ENCODE measurements at places on chromosomes 3 and 15. TPM values are rescaled to one million over a fixed set of nuclear protein-coding genes. Genes with fewer than 3 reads are reported as not detected.

DNA sequence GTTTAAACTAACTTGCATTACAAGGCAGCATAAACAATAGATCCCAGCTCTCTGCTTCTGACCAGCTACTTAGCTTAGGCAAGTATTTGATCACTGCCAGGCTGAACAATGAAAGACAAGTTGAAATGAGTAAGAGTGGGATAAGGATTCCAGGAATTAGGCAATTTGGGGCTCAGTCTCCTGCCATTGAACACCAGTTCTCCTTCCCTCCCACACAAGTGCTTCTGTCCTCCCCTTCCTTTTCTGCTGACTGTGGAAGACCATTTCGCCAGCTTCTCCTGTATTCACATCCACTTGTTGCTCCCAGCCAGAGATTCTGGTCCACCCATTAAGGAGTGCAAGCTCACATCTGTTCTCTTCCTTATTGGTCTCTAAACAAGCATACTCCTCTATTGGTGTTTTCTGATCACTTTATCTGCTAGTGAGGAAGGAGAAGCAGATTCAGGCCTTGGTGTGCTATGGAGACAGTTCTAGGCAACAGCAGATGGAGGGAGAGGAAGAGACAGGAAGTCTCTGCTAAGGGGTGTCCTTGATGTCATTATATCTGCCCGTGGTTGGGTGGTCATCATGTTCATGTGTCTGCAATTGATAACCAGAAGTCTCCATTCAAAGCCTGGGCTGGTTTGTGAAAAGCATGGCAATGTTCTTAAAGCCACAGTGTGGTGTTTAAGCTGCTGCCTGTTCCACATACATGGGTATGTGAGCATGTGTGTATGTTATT is 121.5 kb downstream of the PLCL2 start:
- no peak for ATAC-seq

DNA sequence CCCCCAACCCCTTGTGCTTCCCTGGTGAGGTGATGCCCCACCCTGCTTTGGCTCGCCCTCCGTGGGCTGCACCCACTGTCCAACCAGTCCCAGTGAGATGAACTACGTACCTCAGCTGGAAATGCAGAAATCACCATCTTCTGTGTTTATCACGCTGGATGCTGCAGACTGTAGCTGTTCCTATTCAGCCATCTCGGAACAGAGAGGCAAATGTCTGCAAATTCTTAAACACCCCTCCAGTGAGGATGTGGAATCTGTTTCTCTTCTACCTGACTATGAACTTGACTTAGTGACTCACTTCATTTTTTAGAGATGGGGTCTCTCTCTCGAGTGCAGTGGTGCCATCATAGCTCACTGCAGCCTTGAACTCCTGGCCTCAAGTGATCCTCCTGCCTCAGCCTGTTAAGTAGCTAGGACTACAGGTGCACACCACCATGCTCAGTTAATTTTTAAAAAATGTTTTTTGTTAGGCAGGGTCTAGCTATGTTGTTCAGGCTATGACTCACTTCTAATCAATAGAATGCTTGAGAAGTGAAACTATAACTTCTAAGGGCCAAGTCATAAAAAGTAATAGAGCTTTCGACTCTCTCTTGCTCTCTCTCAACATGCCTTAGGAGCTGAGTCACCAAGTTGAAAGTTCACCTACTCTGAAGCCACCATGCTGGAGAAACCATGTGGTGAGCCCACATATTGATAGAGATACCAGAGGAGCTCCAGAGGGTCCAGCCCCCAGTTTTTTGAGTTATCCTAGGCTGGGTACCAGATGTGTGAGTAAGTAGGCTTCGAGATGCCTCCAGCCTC is 11.5 kb upstream of the PARP14 start:
- no peak for ATAC-seq

- no peak for ATAC-seq
Measured at GRCh38 chr3:113825090-113825489, 13.5 kb upstream of the GRAMD1C start.

- no peak for ATAC-seq
Measured at GRCh38 chr15:59590027-59590426, 21.6 kb upstream of the GCNT3 start.

- ATAC-seq: no peak
Measured at GRCh38 chr3:71300951-71301393, 282.6 kb downstream of the FOXP1 start.

DNA sequence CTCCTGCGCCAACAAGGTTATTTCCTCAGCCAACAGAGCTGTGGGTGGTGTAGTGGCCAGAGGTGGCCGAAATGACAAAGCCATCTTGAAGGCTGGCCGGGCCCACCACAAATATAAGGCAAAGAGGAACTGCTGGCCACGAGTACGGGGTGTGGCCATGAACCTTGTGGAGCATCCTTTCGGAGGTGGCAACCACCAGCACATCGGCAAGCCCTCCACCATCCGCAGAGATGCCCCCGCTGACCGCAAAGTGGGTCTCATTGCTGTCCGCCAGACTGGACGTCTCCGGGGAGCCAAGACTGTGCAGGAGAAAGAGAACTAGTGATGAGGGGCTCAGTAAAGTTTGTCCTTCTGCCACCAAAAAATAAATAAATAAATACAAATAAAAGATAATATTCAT is 481.4 kb upstream of the NAALADL2 start:
- ATAC-seq: no peak

VIPR1 gene
- 9.5 TPM for total RNA-seq

DNA sequence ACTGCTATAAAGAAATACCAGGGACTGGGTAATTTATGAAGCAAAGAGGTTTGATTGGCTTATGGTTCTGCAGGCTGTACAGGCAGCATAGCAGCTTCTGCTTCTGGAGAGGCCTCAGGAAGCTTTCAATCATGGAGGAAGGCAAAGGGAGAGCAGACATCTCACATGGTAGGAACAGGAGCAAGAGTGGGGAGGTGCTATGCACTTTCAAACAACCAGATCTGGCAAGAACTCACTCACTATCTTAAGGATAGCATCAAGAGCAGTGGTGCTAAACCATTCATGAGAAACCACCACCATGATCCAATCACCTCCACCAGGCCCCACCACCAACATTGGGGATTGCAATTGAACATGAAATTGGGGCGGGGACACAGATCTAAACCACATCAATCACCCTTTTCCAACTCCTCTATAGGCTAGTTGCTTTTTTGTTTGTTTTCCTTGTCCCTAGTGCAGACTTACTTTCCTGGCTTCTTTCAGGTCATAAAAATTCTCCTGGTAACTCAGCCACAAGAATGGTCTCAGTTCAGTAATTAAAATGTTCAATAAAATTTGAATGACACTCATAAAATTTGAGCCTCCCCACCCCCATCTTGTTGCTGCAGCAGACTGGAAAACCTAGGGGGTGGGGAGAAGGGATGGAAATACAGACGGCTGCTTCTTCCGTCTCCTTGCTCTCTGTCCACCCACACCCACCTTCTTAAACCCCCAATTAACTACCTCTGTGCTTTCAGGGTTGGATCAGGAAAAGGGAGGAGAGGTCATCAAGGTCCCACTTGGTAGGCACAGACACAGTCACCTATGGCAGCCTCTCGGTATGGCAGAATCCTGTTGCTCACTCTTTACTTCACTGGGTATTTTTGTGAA is 16.3 kb upstream of the TIPARP start:
- no peak for ATAC-seq
